ENCODE measurements at places on chromosomes 7 and 10. TPM values are rescaled to one million over a fixed set of nuclear protein-coding genes. Genes with fewer than 3 reads are reported as not detected.

- no peak for DNase-seq
These were observed 48.4 kb downstream of the INPP5A start for GRCh38 chr10:132585732-132586722.

DNA sequence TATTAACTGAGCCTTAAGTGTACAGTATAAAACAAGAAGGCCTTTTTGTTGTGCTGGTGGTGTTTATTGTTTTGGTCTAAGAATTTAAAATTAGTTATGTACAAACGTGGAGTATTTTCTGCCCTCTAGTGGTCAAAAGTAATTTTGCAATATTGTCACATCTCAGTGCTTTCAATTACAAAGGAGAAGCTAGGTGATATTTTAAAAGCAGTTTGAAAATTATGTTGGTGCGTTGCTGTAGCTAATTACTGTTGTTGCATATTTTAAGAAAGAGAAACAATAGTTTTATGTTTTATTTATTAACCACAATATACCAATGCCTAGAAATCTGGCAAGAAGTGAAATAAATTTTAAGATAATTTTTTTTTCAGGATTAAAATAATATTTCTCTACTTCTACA, 11.4 kb downstream of the NPVF start:
- peak; percentile 48 for DNase-seq

DNA sequence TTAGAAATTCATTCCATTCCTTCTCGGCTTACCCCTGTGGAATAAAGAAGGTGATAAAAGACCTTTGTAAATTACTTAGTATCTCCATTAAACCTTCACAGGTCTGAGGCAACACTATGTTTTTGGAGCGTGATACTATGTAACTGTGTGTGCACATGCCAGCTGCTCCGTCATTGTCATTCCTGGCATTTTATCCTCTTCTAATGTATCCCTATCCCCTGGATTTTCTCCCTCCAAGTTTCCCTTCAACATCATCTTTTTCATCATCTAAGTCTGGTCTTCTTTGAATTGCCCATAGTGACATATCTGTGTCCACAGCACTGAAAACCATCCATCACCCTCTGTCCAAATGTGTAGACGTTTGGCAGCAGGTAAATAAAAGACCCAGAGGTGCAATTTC, 125.7 kb downstream of the TEX36 start:
- no peak for DNase-seq

- no peak for DNase-seq
These were observed 48.8 kb downstream of the SH3PXD2A start for GRCh38 chr10:103806395-103807187.

- no peak for DNase-seq
These were observed 1083.4 kb downstream of the LRMDA start for GRCh38 chr10:76514869-76515268.

The TSPAN12 gene
- not detected for polyA plus RNA-seq

The CLCN1 gene
- 0.12 TPM for polyA plus RNA-seq

The CRTAC1 gene
- 0.05 TPM for polyA plus RNA-seq

The PTF1A gene
- not detected for polyA plus RNA-seq

The SPDYE9 gene
- not detected for polyA plus RNA-seq

The EVX1 gene
- polyA plus RNA-seq, result not detected

The CDHR1 gene
- polyA plus RNA-seq, result 0.02 TPM

The CYCS gene
- polyA plus RNA-seq, result 23.8 TPM

The SPDYE17 gene
- polyA plus RNA-seq, result not detected
